Tibial nerve (tissue), 4 donors: ENCODE measurements at places on chromosomes 4 and X.

DNA sequence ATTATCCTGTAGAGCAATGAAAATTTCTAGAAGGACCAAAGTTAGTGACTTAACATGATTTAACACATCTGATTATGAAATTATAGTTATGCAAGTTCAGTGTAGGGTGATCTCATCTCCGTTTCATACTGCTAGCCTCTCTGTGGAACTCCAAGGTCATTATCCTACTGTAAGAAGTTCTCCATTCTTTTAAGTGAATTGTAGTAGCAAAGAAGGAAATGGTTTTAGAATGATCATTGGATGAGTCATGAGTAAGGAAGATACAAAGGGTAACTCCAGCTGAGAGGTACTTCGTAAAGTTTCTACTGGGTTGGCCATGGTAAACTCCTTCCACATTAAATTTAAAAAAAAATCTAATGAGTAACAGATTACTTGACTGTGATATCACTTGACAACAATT is 215.0 kb upstream of the GIMD1 start:
- no peak for DNase-seq

- no peak for DNase-seq
Observed at GRCh38 chr4:60682901-60683300, 517.2 kb upstream of the ADGRL3 start.

- no peak for DNase-seq
Observed at GRCh38 chr4:102546635-102547034, 45.5 kb downstream of the NFKB1 start.

- no peak for DNase-seq
Observed at GRCh38 chr4:55727746-55728145, 91.6 kb upstream of the NMU start.

- DNase-seq, result no peak
Observed at GRCh38 chrX:16573781-16574180, 76.2 kb upstream of the S100G start.

DNA sequence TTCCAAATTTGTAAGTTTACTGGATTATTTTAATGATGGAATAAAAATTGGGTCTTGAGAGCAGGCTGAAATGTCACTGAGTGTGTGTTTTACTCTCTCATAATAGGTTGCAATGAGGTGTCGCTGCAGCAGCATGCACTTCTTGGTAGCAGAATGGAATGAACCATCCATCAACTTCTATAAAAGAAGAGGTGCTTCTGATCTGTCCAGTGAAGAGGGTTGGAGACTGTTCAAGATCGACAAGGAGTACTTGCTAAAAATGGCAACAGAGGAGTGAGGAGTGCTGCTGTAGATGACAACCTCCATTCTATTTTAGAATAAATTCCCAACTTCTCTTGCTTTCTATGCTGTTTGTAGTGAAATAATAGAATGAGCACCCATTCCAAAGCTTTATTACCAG is 2.6 kb downstream of the SAT1 start:
- DNase-seq, result no peak

GRCh38 chr4:150315175-150315574 is 236.9 kb downstream of the DCLK2 start:
- no peak for DNase-seq

DNA sequence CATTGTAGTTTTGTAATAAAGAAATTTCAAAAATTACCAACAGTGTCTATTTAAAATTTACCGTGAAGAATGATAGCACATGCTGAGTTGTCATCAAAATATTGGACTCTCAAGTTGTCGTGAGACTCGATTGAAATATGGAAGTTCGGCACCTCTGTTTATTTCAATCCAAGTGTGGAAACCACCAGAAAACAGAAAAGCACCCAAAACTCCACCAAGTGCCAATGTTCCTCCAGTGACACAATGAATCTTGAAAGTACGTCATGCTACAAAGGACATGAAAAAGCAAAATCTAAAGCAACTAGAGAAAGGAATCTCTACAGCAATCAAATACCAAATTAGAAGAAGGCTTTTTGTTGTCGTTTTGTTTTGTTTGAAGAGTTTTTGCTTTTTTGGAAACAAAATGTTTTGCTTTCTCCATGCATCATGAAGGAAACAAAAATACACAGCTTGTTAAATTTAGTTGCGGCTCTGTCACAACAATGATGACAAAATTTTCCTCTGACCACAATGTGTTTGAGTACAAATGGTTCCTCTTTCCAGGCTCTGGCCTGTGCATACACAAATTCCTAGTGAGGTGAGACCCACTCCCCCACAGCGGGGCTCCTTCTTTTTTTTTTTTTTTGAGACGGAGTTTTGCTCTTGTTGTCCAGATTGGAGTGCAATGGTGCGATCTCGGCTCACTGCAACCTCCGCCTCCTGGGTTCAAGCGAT is 9.6 kb upstream of the IL13RA1 start:
- no peak for DNase-seq

DNA sequence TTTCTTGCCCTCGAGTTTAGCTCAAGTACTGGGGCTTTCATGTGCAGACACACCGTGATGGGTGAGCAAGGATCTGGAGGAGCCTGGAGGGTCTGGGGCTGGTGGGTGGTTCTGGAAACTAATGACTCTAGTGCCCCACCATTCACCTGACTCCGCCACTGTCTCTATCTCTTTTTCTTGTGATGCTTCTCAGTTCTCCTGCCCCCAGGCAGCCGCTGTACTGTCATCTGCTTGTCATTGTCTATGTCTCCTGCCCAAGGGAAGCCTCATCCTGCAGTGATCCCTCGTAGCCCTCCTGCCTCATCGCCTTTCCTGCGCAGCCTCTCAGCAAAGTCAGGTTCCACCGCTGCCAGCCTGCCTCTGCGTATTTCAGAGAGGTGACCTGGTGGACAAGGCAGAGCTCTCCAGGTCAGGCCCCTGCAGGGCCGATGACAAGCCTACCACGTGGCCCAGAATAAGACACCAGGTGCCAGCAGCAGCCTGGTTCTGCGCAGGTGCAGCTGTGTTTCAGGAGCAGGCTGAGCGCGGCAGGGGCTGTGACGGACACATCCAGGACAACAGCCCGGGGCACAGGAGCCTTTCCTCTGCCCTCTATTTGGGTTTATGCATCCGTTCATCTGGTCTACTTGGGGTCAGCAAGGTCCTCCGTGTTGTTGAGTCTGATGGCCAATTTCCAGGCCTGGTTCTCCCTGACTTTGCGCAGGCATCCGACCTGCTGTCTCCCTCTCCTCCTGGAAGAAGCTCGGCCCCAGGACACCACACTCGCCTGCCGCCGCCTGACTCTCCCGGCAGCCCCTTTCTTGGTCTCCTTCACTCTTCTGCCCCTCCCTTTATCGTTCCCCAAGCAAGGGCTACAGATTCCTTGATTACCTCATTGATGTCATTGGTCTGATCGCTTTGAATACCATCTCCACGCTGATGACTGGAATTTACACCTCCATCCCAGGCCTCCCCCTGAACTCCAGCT is 30.9 kb upstream of the CDKN2AIP start:
- DNase-seq, result no peak

- DNase-seq, result no peak
Observed at GRCh38 chrX:51891245-51891644, 2.2 kb upstream of the MAGED1 start.

GRCh38 chr4:30208731-30209435 is 511.3 kb upstream of the PCDH7 start:
- DNase-seq, result no peak

DNA sequence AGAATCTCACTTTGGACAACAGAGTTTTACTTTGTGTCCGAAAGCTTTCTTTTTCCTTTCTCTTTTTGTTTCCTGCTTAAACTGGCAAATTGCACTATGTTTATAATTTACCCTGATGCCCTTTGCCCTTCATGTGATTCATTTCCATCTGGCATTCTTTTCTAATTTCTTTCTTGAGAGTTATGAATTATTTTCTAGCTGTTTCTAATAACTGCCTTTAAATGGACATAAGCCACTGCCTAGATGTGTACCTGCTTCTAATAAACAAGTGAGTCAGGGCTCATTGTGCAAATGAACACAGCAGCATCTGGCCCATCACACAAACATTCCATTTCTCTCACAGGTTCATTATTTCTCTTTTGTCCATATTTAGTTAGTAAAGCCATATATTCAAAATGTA is 242.3 kb upstream of the GPRIN3 start:
- no peak for DNase-seq
